Hair follicular keratinocyte (primary cell): ENCODE measurements at places on chromosomes 1 and 21. TPM values are rescaled to one million over a fixed set of nuclear protein-coding genes. Genes with fewer than 3 reads are reported as not detected.

OR2T35 gene
- not detected in 2 replicates for total RNA-seq

MSH4 gene
- total RNA-seq = 0.15 TPM in 1 of 2 replicates, not detected in the other

ZBTB37 gene
- 1.0 and 1.5 TPM in 2 replicates for total RNA-seq

PLA2G2C gene
- not detected in 2 replicates for total RNA-seq

UMODL1 gene
- total RNA-seq = not detected in 2 replicates
